ENCODE measurements at places on chromosomes 7 and 10.
A peak's percentile ranks its signal among the peaks of the same experiment; 100 is the strongest.

DNA sequence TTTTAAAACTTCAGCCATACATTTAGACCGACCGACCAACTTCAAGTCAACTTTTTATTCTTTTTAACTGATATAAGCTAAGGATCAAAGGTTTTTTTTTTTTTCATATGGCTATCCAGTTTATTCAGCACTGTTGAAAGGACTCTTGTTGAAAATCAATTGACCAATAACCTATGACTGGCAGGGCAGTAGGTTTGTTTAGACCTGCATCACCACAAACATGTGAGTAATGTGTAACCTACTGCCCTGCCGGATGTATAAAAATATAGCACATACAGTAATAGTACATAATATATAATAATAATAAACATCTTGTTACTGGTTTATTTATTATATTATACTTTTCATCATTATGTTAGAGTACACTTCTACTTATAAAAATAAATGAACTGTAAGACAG is 434.6 kb upstream of the SEMA3A start:
- DNase-seq, result no peak

- DNase-seq, result no peak
Observed at GRCh38 chr10:68423522-68423921, 16.4 kb upstream of the RUFY2 start.

GRCh38 chr7:73382934-73383503 is 50.6 kb upstream of the FZD9 start:
- no peak for DNase-seq

DNA sequence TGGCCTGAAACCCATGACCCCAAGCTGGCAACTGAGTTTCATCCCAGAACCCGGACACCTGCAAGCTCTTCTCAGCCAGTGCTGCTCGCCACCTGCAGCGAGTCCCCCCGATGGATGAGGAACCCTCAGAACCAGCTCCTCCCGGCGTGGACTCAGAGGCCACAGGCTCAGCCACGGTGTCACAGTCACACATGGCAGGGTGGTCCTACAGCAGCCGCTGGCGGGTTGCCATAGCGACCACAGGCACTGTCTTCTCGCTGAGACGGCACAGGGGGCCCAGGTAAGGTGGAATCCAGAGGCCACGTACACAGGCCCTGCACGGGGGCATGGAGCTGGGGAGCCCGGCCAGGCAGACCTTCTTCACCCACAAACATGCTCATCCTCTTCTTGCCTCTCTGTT is 53.4 kb downstream of the DPYSL4 start:
- no peak for DNase-seq

GRCh38 chr7:54397836-54398612 is 144.2 kb upstream of the VSTM2A start:
- DNase-seq, result no peak

DNA sequence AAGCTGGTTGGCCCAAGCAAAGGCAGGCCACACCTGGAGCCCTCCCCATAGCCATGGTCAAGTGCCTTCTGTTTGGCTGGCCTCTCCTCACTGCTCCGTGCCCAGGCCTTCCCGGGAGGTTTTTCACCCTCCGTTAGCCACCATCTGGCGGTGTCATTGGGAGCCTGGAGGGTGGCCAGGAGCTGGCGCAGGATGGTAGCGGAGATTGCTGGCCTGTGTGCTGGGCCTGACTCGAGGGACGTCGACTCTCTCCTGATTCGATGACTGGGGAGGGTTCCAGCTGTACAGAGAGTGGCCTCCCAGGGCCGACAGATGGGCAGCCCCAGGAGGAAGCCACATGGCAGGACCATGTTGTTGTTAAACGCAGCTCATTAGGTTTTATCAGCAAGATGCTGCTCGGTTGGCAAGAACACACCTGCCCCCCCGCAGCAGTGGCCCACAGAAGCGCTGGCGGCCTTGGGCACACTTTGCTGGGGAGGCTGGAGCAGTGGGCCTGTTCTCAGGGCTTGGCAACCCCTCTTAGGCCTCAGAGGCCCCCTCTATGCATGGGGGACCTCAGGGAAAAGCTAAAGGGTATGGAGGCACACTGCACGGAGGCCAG is 64.0 kb upstream of the CACUL1 start:
- peak; percentile 28 for DNase-seq

GRCh38 chr7:128454808-128455542 is 703 bp upstream of the HILPDA start:
- no peak for DNase-seq

DNA sequence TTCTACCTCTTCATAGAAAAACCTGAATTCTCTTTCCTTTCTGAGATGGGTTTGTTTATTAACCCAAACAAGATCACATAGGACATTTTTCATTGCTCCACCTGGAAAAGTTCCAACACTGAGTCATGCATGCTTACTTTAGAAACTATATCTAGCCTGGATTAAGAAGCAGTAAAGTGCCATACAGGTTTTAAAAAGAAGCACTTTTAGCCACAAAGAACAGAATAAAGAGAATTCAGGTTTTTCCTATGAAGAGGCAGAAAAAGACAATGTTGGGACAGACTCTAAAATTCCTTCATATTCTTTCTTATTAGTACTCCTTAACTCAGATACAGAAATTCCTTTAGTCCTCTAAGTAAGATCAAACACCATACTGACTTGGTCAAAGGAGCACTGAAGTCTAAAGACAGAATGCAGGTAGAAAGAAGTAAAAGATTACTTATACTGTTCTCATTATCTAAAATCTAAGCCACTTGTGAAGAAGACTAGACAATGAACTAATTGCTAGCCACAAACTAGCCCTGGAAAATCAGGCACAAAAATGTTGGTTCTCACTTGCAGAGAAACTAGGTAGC is 241.3 kb downstream of the ANK3 start:
- DNase-seq, result no peak

DNA sequence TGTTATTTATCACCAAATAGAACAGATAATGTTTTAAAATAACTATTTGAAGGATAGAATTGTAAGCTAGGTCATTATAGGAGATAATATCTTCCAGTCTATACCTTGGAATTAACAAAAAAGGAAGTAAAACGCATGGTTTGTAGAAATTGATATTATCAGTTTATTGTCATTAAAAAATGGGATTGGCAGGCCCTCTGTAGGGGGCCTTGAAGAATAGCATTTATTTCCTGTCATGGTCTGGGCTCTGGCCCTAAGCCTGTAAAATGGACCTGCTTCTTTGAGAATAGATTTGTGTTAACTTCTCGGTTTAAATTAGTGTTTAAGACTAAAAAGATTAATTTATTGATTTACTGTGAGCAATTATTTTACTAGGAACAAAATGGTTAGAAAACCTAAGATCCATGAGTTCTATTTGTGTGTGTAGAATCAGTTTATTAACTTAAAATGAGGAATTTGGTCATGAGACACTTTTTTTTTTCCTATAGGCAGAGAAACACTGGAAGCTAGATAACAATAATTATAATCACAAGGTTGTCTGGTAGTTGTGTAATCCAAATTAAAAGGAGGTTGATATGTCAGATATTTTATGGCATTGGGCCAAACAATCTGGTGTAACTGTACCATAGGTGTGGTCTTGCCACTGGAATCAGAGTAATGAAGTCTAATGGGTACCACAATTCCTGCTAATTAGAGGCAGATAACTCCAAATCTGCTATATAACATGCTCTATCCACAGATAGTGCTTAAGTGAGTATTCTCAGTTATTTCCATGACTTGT is 197.4 kb upstream of the FOXP2 start:
- DNase-seq, result no peak

GRCh38 chr10:52146766-52147165 is 167.3 kb upstream of the DKK1 start:
- DNase-seq, result no peak

DNA sequence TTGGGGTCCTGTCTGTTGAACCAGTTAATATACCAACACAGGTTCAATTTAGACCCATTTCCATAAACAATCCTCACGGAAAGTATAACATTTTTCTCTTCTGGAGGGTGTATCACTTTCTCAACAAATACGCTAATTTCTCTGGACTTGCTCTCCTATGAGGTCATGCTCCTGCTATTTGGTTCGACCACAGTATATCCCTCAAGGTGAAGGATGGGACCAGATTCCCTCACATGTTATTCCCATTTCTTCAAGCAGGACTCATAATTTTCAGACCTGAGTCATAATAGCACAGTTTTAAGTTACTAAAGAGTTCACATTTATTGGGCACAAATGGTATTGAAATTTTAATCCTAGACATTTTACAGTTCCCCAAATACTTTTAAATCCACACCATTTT is 57.2 kb downstream of the ADAM12 start:
- DNase-seq, result no peak

GRCh38 chr10:119625570-119626280 is 25.5 kb upstream of the BAG3 start:
- DNase-seq, result no peak

DNA sequence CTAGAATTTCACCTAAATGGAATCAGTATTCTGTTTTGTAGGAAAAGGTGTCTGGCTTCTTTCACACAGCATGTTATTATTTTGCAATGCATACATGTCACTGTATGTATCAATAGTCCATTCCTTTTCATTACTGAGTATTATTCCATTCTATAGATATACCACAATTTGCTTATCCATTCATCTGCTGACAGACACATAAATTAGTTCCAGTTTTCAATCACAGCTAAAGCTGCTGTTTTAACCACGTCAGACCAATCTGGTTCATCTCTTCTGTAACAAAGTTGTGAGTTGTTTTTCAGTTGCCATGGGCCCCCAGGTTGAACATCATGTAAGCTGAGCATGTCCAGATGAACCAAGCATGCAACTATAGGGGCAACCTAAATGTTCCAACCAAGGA is 282.1 kb upstream of the MKLN1 start:
- DNase-seq, result no peak

- no peak for DNase-seq
Observed at GRCh38 chr7:129607471-129608120, 3.9 kb upstream of the NRF1 start.

DNA sequence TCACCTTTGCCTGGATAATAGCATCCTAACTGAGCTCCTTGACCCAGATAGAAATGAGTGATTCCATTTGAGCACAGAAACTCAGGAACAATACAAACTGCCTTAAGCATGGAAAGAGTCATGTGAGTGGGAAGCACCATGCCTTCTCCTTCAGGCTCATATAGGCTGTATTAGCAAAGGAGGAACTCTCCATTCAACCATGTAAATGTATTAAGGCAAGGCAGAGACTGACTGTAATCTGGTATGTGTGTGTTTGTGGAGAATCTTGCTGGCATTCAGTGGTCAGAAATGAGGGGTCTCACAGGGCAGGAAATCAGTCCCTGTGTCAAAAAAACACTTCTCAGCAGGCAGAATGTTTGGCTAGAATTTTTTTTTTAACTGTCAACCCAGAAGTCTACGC is 40.2 kb downstream of the COA1 start:
- no peak for DNase-seq

DNA sequence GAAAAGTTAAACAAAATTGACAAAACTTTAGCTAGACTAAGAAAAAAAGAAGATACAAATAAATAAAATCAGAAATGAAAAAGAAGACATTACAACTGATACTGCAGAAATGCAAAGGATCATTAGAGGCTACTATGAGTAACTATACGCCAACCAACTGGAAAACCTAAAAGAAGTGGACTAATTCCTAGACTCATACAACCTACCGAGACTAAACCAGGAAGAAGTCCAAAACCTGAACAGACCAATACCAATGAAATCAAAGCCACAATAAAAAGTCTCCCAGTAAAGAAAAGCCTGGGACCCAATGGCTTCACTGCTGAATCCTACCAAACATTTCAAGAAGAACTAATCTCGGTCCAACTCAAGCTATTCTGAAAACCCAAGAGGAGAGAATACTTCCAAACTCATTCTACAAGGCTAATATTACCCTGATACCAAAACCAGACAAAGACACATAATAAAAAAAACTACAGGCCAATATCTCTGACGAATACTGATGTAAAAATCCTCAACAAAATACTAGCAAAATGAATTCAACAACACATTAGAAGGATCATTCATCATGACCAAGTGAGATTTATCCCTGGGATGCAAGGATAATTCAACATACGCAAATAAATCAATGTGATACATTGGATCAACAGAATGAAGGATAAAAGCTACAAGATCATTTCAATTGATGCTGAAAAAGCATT is 20.3 kb downstream of the ELAPOR2 start:
- DNase-seq, result no peak

DNA sequence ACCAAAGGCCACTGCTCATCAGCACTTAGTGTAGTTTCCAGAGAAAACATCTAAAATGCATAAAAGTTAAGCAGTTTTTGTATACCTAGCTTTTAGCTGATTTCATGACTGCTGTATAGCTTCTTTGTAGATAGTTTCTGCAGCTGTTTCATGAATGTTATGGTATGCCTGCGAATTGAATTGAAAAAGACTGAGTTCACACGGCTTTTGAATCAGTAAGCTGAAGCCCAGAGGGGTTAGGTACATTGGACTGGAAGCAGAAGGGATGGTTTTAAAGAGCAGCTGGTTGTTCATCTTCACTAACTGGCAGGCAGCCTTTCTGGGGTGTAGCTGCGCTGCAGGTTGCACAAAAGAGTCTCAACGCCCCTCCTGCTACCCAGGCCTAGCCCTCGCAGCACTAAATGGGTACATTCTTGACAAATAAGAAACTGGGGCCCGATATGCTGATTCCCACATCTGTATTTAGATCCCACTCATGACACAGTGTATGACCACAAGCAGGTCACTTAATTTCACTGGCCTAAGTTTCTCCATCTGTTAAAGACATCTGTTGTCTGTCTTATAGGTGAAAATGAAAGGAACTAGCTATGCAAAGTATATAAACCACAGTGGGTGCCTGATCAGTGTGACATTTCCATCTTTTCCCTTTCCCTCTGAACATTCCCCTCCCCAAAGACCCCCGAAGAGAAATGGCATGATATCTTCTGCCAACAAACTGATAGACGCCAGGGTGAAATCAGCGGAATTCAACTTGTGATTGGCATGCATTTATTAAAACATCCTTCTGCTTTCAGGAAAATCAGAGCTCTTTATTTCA is 85.9 kb upstream of the AGBL3 start:
- DNase-seq, result no peak

DNA sequence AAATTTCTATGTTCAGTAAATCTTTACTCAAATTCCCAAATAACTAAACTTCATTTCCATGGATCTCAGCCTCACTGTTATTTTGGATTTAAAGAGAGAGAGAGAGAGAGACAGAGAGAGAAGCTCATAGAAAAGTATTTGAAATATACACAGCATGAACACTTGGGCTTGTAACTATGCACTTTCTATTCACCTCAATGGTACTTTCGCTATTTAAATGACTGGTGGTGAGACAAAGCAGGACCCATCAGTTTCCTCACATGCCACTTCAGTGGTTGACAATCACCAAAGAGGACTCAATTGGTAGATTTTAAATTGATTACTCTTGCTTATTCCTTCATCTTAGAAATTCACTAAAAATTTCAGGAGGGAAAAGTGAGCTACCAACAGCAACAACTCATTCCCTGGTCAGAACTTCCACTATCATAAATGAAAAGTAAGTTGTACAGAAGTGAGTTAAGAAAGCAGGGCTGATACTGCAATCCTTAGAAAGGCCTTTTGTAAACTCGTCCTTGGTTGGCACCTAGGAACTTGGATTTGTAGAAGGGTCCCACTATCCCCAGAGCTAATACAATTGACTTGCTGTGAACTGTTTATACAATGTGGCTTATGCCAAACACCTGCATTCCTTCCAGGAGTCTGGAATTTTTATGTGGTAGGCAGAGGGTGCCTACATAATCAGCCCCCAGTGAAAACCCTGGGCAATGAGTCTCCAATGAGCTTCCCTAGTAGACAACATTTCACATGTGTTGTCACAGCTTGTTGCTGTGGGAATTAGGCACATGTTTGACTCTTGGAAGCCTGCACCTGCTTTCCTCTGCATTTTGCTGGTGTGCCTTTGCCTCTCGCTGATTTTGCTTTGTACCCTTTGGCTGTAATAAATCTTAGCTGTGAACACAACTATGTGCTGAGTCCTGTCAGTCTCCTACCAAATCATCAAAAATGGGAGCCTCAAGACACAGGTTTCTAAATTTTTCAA is 10.8 kb downstream of the ERLIN1 start:
- DNase-seq, result no peak

GRCh38 chr7:143188994-143189393 is 5.8 kb downstream of the TAS2R39 start:
- DNase-seq, result no peak

Measured in hippocampal formation (tissue), 2 donors.